Spleen (tissue), 13 donors: ENCODE measurements at places on chromosomes 16 and 17. TPM values are rescaled to one million over a fixed set of nuclear protein-coding genes. Genes with fewer than 3 reads are reported as not detected.
A peak's percentile ranks its signal among the peaks of the same experiment; 100 is the strongest.

- DNase-seq, result no peak
Measured at GRCh38 chr16:88748364-88748763, 36.7 kb downstream of the PIEZO1 start.

- DNase-seq, result no peak
Measured at GRCh38 chr17:70172923-70173322, 3.6 kb downstream of the KCNJ2 start.

DNA sequence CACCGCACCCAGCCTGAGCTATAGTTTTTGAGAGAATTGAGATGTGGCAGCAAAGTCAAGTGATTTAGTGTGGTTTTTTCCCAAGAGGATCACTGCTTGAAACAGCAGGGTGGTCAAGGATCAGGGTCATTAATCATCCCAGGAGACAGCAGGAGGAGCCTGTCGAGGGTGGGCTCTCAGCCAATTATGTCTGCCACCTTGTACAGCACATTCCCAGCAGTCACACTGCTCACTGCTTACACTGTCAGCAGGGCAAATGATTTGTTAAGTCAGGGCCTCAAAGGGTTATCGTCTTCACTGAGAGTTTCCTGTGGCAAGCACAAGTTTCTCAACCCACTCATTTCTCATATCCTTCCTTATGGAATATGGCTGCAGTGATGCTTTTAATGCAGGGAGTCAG lies 13.2 kb downstream of the B3GNT9 start:
- no peak for DNase-seq

DNA sequence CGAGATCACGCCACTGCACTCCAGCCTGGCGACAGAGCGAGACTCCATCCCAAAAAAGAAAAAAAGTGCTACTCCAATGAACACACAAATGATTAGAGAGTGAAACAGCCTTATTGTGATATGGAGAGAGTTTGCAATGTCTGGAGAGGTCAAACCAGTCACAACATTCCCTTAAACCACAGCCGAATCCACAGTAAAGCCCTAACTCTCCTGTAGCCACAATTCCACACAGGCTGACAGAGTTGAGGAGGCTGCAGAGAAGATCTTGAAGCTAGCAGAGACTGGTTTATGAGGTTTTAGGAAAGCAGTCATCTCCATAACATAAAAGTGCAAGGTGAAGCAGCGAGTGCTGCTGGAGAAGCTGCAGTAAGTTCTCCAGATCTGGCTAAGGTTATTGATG lies 6.7 kb downstream of the RNF213 start:
- no peak for DNase-seq

DNA sequence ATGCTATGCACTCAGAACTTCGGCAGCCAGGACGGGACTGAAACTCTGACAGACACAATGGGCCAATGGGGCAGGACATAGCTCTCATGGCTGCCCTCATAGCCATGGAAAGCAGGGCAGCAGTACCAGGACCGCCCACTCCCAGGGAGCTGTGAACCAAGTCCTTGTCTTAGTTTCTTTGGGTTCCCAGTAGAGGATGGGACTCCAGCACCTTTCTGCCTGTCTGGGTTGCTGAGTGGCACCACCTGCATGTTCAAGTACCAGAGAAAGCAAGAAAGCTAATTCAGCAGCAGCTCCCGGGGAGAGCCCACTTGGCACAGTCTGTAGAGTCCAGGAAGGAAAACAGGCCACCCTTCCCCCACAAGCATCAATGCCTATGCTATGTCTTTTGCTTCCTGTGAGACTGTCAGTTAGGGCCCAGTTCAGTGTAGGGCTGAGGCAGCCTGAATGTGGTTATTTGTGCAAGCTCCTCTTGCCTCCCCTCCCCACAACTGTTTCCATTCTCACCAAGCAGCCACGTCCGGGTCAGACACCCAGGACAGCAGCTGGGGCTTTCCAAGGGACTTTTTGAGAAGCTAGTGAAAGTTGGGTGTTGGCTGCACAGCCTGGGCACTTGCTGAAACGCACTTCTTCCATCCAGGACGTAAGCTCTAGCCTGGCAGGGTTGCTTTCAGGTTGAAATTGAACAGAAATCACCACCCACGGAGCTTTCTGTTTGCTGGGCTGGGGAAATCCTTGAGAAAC lies 7.8 kb downstream of the SUPT4H1 start:
- peak; percentile 92 for DNase-seq

Gene CDH3
- 25.0 TPM for total RNA-seq

Gene NKD1
- 4.8 TPM for total RNA-seq
